ENCODE measurements at places on chromosomes 4 and X.
A peak's percentile ranks its signal among the peaks of the same experiment; 100 is the strongest.

DNA sequence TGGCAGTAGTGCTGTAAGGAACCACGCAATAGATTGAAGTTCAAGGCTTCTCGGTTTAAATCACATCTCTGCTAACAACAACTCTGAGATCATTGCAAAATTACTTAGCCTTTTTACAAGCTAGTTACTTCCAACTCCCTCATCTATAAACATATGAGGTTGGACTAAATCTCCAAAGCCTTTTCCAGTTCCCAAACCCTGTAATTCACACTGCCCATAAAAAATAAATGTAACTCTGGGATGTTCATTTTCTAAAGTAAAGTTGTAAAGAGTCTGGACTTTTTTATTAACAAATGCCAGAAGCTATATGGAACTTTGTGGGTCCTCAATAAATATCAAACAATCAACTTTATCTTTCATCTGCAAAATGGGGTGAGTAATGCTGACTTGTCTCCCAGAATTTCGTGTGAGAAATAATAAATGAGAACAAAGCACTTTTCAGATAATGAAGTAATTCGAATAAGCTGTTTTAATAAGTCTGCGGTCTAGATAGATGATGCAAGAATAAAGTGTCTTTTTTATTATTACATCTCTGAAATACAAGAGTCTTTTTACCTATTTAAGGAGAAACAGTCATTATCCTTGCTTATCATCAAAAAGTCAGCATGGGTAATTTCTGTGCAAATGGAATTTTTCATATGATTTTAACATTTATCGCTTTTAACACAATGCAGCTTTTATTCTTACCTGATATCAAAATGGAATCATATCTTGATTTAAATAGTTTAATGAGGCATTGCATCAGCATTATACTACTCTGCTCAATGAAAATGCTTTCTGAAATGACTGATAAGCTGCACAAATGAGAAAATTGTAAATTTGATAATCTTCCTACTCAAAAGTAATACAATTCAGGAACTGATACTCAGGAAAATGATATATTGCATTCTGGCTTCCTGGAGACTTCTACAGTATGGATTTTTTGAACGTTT, 252.6 kb downstream of the BANK1 start:
- DNase-seq = no peak

GRCh38 chrX:16491461-16491860, 158.5 kb upstream of the S100G start:
- no peak for DNase-seq

GRCh38 chr4:40940317-40940741, 190.6 kb downstream of the NSUN7 start:
- no peak for DNase-seq

- no peak for DNase-seq
Measured at GRCh38 chrX:51395810-51396728, 63.4 kb downstream of the NUDT10 start.

DNA sequence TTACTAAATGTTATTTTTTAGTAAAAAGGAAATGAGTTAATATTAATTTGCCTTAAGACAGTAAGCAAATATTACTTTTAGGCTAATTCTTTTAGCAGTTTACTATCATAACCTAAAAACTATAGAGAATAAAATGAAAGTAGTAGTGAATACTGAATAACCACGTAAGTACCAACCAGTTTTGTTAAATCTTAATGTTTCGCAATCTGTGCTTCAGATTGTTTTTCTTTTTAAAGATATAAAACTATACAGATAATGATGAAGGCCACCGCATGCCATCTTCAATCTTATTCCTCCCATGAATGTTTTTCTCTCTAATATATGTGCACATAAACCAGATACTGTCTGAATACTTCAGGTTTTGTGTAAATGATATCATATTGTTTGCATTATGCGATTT, 6.0 kb downstream of the RRH start:
- DNase-seq = no peak

DNA sequence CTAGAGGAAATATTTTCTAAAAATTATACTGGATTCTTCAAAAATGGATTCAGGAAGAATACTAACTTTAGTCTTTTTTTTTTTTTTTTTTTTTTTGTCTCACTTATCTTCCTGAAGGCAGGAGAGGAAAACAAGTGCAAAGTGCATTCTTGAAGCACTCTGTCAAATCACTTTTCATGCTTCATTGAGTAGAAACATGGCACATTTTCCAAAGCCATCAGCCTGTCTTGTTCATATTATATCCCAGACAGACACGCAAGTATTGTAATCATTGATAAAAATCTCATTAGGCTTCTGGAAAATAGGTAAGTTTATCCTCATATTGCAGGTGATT, 1.2 kb downstream of the BBS12 start:
- DNase-seq = peak; percentile 60

DNA sequence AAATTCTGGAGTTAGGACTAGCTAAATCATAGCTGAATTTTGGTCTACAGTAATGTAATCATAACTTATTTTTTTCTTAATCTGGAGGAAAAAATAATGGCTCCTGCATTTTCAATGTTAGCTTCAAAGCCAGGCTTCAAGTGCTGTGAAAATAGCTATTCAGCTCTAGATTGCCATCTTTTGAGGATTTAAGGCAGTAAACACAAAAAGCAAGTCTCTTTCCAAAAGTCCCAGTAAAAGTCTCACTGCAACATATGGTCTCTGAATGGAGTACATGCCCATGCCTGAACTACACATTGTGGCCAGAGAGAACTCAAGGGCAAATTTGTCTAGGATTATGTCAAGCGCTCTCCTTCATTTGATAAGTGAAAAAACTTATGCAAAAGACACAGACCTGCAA, 720.9 kb downstream of the FSTL5 start:
- DNase-seq = no peak

DNA sequence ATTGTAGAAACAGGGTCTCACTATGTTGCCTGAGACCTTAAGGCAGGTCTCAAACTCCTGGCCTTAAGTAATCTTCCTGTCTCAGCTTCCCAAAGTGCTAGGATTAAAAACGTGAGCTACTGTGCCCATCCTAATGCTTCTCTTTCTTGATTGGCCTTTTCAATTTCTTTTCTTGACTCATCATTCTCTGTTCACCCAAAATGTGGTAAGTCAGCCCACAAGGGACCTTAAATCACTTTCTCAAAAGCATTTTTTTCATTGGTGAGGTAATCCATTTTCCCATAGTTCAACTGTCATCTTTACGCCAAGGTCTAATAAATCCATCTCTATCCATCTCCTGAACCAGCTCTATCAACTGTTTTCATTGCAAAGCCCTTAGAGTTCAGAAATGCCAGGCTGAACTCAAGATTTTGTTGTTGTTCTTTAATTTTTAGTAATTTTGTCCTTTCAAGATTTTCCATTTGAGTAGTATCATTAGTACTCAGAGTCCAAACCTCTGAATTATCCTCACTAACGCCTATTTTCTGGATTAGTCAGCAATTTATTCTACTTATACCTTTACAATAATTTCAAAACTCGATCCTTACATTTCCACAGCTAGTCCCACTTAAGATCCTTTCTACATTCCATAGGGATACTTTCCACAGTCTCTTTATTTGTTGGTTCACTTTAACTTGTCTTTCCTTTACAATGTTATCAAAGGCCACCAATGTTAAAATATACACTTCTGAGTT, 528.6 kb downstream of the IL15 start:
- DNase-seq = no peak

DNA sequence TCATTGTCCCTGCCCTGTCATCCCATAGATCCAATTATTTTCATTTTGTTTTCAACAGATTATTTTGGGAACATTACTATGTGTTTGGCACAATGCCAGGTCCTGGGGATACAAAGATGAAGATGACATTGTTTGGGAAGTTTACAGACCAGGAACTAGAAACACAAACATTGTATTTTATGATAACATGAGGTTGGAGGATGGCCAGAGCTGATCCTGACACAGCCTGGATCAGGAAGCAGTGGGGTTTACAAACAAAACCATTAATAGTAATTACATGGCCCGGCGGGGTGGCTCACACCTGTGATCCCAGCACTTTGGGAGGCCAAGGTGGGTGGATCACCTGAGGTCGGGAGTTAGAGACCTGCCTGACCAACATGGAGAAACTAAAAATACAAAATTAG, 29.9 kb downstream of the CLRN2 start:
- no peak for DNase-seq

GRCh38 chr4:85522836-85523235, 47.9 kb downstream of the ARHGAP24 start:
- no peak for DNase-seq

DNA sequence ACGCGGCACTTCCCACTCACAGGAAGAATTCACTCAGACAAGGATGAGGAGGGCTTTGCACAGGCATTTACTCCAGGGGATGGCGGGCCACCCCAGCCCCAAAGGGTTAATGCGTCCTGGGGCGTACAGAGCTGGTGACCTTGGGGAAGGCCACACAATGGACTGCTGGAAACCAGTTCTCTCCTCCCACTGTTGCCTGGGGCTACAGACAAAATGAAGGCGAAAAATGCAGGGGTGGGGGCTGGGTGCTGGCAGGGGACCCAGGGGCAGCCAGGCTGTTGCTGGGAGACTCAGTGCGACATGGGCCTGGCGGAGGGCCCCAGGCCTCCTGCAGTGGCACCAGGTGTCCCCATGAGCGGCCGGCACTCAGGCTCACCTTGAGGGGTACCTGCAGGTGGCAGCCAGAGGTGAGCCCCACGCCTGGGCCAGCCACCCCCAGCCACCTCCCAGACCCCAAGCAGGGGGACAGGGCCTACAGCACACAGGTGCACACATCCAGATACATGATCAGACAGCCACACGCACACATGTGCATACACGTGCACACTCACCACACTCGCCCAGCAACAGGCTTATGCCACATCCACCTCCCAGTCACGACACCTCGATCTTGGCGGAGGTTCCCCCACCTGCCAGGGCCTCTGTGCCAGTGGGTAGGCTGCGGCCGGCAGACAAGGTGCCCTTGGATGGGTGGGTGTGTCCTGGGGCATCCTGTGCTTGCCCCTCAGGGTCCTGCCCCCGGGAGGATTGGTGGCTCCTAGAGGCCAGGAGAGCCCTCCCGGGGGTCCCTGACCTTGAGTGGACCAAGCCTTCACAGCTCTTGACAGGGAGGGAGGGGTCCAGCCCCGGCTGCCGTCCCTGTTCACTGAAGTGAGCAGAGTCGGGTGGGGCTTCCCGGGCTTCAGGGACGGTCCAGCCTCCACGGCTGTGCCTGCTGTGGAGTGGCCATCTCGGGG, 13.1 kb downstream of the NAT8L start:
- no peak for DNase-seq

DNA sequence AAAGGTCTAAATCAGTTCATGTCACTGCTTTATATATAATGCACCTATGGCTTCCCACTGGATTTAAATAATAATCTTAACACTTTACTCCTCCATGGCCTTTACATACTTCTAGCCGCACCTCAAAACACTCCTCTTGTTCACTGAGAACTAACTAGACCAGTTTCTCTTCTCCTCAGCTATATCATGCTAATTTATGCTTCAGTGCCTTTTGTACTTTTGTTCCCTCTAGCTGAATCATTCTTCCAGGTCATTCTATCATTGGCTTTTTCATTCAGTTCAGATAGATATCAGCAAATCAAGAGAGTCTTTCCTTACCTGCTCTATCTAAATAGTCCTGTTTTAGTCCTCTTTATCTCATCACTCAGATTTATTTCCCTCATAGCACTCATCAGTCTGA, 64.2 kb downstream of the TET2 start:
- no peak for DNase-seq

DNA sequence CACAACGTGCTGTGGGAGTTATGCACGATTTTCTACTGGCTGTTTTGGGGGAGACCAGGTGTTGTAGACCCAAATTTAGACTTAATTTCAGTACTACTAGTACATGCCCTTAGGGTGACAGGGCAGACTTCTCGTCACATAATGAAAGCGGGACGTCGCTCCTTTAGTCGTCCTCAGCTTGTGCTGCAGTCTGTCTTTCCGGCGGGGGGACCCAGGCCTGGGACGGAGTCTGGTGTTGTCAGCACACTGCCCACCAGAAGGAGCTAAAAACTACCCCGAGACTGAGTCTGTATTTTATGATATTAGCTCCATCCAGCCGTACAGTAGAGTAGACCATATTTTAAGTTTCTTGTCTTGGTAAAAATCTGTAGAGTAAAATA, 35.5 kb downstream of the NOP14 start:
- no peak for DNase-seq

- no peak for DNase-seq
Measured at GRCh38 chrX:22121161-22121560, 89.0 kb downstream of the PHEX start.

DNA sequence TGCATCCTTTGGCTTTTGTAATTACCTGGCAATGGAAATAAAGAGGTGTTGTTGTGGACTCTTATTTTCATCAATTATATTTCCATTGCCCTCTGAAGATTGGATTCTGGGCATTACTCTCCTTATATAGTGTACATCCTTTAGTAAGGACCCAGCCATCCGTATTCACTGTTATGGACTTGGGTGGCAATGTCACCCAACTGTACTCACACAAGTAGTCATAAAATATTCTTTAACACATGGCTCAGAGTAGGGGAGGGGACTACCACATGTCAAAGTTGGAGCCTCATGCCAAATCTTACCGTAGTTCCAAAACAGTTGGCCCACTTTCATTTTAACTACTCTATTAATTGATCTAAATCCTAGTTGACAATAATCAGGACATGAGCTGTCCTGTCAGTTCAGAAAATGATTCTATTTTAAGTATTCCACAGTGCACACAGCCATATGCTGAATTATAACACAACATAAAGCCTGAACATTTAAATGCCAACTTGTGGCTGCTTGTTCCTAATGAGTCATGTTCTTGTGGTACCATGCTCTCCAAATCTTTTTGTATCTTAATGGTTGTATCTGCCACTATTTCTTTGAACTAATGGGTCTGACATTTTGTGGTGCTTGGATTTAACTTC, 4.9 kb downstream of the FRAS1 start:
- no peak for DNase-seq

DNA sequence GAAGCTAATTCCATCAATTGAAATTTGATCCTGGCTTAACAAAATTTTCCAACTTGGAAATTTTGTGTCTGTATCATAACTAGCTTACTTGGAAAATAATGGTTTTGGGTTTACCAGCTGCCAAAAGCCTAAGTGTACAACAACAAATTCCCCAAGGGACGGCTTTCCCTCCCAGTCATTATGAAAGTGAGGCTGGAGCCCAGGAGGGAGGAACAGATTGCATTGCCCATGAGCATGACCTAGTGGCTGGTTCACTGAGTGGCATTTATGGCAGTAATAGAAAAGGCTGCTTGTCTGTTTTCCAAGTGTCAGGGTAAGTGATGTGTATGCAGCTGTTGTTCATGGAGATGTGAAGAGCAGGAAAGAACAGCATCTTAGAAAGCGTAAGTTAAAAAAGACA, 70.8 kb upstream of the HHIP start:
- DNase-seq = no peak

GRCh38 chrX:55109306-55109705, 20.5 kb downstream of the PAGE2 start:
- no peak for DNase-seq

- no peak for DNase-seq
Measured at GRCh38 chrX:39528161-39528916, 569.4 kb downstream of the BCOR start.

DNA sequence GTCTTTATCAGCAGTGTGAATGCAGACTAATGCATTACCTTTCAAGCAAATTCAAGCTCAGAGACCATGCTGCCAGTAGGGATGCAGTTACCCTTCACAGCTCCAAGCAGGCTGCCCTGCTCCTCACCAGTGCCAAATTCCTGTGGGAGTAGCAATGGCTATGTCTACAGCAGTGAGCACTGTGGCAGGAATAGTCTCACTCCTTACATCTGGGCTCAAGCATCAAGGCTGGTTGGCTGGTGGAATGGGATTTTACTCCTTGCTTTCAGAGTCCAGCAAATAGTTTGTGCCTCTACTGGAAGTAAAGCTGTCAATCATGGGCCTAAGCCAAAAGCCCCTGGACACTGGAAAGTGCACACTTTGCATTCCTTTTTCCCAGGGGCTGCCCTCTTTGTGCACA, 1030.8 kb downstream of the SH3BGRL start:
- no peak for DNase-seq

GRCh38 chrX:36581030-36581429, 427.1 kb upstream of the FAM47C start:
- DNase-seq = no peak
